Uterus (tissue), 4 donors: ENCODE measurements at places on chromosomes 7 and 10. TPM values are rescaled to one million over a fixed set of nuclear protein-coding genes. Genes with fewer than 3 reads are reported as not detected.

- no peaks in the 10 kb centered on the region for H3K36me3 ChIP-seq
- peak; percentile 46 for DNase-seq
- H3K4me1 ChIP-seq, result no peaks in the 10 kb centered on the region
- H3K4me3 ChIP-seq, result no peak overlapping the region
- no peak overlapping the region for H3K27ac ChIP-seq
Observed at GRCh38 chr10:944034-944831, 12.7 kb upstream of the LARP4B start.

The COMMD3 gene
- total RNA-seq, result 38.0 TPM

DNA sequence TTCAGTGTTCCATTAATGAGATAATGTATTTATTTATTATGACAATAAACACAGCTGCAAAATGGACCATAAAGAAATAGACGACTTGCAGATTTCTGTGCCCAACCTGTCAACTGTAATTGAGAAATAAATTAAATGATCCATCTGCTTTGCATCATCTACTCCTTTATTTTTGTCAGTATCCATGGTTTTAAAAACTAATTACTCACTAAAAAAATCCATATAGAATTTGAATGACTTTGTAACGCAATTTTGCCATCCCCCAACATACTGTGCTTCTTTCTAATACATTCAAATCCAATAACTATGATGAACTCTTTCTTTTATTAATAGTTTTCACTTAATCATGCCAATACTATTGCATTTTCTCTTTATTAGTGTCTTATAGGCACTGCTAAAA, 388.5 kb upstream of the SORCS1 start:
- H3K27me3 ChIP-seq, result no peaks in the 10 kb centered on the region
- H3K4me1 ChIP-seq, result no peaks in the 10 kb centered on the region
- DNase-seq, result no peak
- H3K4me3 ChIP-seq, result no peak overlapping the region
- H3K36me3 ChIP-seq, result no peaks in the 10 kb centered on the region

- no peaks in the 10 kb centered on the region for H3K27me3 ChIP-seq
- no peak for DNase-seq
- H3K27ac ChIP-seq, result no peak overlapping the region
Observed at GRCh38 chr10:101896225-101896877, 52.8 kb upstream of the KCNIP2 start.

DNA sequence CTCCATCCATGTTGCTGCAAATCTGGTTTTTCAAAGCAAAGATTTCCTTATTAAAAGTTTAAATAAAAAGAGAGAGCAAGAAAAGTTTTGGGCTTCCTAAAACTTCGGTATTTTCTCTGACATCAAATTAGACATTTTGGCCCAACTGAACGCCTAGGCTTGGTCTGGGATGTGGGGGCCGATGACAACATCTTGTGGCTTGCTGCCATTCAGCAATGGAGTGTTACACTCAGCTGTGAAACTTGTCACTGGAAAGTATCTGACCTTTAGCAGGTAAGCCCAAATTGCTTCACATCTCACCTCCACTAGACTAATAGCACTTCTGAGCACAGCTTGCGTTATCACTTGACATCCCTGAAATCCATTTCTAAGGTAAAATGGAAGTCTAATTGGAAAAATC, 320.6 kb downstream of the GATA3 start:
- H3K4me3 ChIP-seq, result no peak overlapping the region
- H3K36me3 ChIP-seq, result no peaks in the 10 kb centered on the region
- H3K27ac ChIP-seq, result no peak overlapping the region
- no peak for DNase-seq

The TAS2R4 gene
- total RNA-seq, result 0.29 TPM

The SRGN gene
- total RNA-seq, result 147 TPM

DNA sequence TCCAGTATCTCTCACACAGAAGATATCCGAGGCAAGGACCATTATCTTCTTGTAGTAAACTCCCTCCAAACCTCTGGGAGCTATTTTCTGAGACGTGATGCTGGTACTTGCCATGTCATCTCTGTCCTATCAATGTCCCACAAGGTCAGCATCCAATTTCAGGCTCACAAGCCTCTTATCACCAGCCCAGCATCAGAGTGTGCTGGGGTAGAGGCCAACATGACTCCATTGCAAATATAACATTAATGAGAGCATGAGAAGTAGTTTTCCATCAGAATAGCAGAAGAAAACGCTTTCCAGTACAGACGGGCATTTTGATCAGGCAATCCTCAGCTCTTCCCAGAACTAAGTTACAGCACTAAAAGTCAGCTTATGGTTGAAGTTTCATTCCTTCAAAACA, 5.6 kb downstream of the MORN4 start:
- H3K4me1 ChIP-seq, result no peaks in the 10 kb centered on the region
- no peak overlapping the region for H3K4me3 ChIP-seq
- no peaks in the 10 kb centered on the region for H3K27me3 ChIP-seq
- H3K36me3 ChIP-seq, result no peaks in the 10 kb centered on the region

DNA sequence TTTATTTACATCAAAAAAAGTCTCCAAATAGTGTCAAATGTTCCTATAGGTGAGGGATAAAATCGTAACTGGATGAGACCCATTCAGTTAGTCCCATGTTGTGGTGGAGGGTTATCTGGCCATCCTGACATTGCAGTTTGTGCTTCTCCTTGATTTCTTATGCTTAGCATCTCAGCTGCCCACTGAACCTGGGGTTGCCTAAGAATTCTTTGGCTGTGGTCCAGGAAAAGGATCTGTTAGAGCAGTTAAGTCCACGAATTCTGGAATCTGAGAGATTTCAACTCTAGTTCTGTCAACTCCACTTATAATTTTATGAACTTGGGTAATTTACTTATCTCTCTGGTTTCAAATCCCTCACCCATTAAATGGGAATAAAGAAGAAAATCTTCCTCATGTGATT, 1673.4 kb downstream of the REEP3 start:
- H3K4me1 ChIP-seq, result no peaks in the 10 kb centered on the region
- H3K27me3 ChIP-seq, result no peaks in the 10 kb centered on the region
- DNase-seq, result no peak
- no peak overlapping the region for H3K4me3 ChIP-seq

GRCh38 chr10:106224676-106225075, 939.8 kb downstream of the SORCS1 start:
- no peak overlapping the region for H3K4me3 ChIP-seq
- H3K27me3 ChIP-seq, result no peaks in the 10 kb centered on the region
- H3K36me3 ChIP-seq, result no peaks in the 10 kb centered on the region
- no peak overlapping the region for H3K27ac ChIP-seq

- H3K36me3 ChIP-seq, result no peaks in the 10 kb centered on the region
- no peak for DNase-seq
- H3K27ac ChIP-seq, result no peak overlapping the region
- H3K4me1 ChIP-seq, result no peaks in the 10 kb centered on the region
- no peak overlapping the region for H3K4me3 ChIP-seq
Observed at GRCh38 chr10:59283456-59284091, 78.8 kb downstream of the FAM13C start.

DNA sequence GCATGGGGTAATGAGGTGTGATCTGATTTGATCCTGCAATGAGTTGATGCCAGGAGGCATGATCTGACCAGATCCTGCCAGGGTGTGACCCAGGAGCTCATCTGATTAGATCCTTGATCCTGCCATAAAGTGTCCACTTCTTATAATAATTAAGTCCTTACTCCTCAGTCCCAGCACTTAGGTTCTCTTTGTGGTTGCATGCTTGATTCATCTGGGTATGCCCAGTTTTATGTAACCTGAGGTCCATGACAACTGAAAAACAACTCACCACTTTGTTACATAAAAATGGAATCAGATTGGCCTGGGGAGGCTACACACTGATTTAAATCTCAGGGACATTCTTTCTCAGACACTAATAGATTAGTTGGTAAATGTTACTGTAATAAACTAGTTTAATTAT, 19.1 kb downstream of the ACADSB start:
- H3K27me3 ChIP-seq, result no peaks in the 10 kb centered on the region
- H3K36me3 ChIP-seq, result no peaks in the 10 kb centered on the region
- H3K27ac ChIP-seq, result no peak overlapping the region
- H3K4me3 ChIP-seq, result no peak overlapping the region
- DNase-seq, result no peak
- no peaks in the 10 kb centered on the region for H3K4me1 ChIP-seq

The MBL2 gene
- total RNA-seq, result not detected

The ADCK2 gene
- 22.5 TPM for total RNA-seq

The SEMA3A gene
- total RNA-seq, result 7.8 TPM

DNA sequence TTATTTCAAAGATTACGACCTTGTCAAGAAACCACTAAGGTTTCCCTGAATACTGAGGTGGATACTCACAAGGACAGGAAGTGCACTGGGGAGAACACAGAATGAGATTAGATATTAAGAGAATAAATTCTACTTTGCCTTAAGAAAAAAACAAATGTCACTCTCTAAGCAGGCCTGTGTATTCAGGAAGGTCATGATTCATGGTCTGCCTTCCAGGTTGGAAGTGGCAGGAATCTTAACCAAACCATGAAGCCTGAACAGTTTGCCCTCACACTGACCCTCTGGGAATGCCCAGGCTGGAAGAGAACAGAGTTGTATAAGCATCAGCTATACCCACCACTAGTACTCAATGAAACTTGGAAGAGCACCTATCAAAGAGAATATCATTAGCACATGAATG, 227.6 kb downstream of the DGKI start:
- H3K27me3 ChIP-seq, result no peaks in the 10 kb centered on the region
- H3K36me3 ChIP-seq, result no peaks in the 10 kb centered on the region
- H3K4me1 ChIP-seq, result no peaks in the 10 kb centered on the region
- DNase-seq, result no peak

GRCh38 chr7:45363669-45364068, 206.1 kb downstream of the RAMP3 start:
- H3K27ac ChIP-seq, result no peak overlapping the region
- H3K4me1 ChIP-seq, result no peaks in the 10 kb centered on the region
- no peaks in the 10 kb centered on the region for H3K27me3 ChIP-seq
- DNase-seq, result no peak
- H3K36me3 ChIP-seq, result no peaks in the 10 kb centered on the region

DNA sequence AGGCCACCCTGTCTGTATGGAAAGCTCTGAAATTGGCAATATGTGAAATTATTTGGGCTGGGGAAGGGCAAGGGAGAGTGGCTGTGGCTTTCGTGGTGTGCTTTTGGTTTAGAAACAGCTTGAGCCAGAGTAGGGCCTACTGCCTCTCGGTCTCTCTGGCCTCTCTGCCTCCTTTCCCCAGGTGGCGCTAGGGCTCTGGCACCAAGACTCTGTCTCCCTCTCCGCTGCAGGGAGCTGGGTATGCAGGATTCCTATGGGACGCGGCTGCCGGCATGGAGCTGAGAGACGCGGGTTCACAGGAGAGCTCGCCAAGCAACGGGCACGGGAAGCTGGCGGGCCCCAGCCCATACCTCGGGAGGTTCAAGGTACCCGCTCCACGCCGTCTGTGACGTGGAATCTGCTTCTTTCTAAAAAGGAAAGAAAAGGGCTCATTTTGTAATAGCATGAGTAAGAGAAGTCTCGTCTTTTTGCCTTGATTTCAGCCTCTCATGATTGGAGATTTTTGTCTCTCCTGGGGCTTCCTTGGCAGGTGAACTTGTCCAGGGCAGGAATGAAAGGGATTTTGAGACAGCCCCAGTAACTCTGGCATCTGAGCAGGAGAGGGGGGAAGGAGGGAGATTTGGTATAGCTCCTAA, 105.1 kb upstream of the ANLN start:
- no peak overlapping the region for H3K4me3 ChIP-seq
- peaks cover 7% of the 10 kb centered on the region for H3K4me1 ChIP-seq
- no peaks in the 10 kb centered on the region for H3K27me3 ChIP-seq
- no peak overlapping the region for H3K27ac ChIP-seq
- no peak for DNase-seq

GRCh38 chr7:124908259-124908658, 21.4 kb downstream of the POT1 start:
- no peaks in the 10 kb centered on the region for H3K4me1 ChIP-seq
- H3K27ac ChIP-seq, result no peak overlapping the region
- no peaks in the 10 kb centered on the region for H3K36me3 ChIP-seq
- no peaks in the 10 kb centered on the region for H3K27me3 ChIP-seq
- DNase-seq, result no peak

The AKR1E2 gene
- total RNA-seq, result 18.0 TPM
